ENCODE measurements at places on chromosomes 4 and X.

DNA sequence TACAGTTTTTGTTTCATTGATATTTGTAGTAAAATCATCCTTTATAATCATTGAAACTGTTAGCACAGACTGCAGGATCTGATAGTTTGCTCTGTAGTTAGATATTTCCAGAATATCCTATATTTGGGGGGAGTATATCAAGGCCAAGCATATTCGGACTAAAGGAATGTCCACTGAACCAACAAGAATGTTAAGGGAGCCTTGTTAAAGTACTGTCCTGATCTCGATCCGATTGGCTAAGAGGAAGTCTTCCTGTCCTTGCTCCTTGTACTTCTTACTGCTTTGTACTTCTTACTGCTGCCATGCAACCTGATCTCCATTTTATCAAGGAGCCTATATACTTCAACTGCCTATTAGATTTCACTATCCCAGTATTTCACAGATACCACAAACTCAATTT is 449.3 kb downstream of the RPA4 start:
- no peak for DNase-seq

- DNase-seq = no peak
Observed at GRCh38 chr4:85187106-85187505, 220.6 kb upstream of the WDFY3 start.

- no peak for DNase-seq
Observed at GRCh38 chrX:38311743-38312142, 15.6 kb downstream of the RPGR start.

GRCh38 chr4:75781305-75781704 is 56.9 kb downstream of the USO1 start:
- DNase-seq = no peak

GRCh38 chrX:134459683-134460004 is 321 bp upstream of the HPRT1 start:
- DNase-seq = no peak

DNA sequence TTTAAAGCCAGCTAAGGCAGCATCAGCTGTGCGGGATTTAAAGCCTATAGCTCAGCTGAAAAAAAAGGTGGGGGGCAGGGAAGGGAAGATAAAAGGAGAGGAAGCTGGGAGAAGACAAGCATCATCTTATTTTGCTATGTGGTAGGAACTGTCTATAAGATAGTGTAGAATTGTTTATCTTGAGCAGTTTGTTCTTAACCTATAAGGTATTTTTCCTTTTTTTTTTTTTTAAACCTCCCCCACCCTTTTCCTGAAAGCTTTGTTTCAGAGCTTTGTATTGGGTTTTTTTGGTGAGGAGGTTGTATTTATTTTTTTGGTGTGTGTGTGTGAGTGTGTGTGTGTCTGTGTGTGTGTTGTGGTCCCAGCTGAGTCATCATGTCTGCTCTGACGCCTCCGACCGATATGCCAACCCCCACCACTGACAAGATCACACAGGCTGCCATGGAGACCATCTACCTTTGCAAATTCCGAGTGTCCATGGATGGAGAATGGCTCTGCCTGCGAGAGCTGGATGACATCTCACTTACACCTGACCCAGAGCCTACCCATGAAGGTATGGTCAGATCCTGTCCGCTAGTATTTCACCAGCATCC is 531 bp downstream of the RUFY3 start:
- DNase-seq = no peak

DNA sequence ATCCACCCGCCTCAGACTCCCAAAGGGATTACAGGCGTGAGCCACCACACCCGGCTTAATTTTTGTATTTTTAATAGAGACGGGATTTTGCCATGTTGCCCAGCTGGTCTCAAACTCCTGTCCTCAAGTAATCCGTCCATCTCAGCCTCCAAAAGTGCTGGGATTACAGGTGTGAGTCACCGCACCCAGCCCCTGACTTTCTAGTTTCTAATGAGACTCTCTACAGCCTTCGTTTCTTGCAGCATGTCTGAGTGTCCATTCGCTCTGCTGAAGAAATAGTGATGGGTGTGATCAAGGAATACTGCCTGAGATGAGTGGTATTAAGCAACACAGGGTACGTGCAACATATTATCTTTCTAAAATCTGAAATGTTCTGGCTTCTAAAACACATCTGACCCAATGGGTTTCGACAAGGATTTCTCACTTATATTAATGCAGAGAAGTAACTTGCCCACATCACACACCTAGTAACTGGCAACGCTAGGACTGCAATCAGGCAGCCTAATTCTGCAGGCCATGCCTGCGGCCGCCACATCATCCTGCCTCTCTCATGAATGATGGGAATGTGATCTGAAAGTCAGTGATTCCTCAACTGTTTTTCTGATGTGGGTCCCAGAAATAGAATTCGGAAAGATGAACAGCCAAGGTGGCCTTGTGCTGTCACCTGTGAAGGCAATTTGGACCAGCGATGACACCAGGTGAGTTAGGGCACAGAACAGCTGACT is 74.3 kb downstream of the RBM47 start:
- no peak for DNase-seq

DNA sequence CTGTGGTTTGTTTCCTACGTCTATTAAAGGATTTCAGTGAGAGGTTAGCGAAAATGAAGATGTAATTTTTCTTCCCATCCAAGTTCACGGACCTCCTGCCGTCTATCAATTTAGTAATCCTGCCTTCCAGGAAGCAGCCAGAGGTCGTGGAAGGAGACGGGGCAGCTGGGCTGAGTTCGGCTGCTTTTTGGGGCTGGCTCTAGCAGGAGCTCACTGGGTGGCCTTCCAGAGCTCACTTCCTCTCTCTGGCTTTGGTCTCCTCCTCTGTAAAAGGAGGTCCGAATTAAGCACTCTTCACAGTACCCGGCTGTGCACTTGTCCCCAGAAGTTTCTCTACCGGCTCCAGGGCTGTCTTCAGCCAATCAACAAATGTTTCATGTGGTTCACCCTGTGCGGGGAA is 295.4 kb downstream of the BCOR start:
- no peak for DNase-seq

DNA sequence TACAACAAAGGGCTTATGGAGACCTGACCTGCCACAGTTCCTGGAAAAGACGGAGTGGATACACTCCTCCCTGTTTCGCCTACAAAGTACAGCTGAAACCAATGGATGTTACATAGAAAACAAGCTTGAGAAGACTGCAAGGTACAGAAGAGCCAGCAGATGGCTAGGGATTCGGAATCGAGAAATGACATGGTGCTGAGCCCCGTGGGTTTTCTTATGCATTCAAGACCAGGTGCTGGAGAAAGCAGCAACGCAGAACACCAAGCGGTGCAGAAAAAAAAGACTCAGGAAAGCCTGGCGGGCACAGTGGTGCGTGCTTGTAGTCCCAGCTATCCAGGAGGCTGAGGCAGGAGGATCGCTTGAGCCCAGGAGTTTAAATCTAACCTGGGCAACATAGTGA is 13.8 kb downstream of the TIMM17B start:
- no peak for DNase-seq

GRCh38 chr4:138852681-138853080 is 162.9 kb upstream of the NOCT start:
- DNase-seq = no peak

DNA sequence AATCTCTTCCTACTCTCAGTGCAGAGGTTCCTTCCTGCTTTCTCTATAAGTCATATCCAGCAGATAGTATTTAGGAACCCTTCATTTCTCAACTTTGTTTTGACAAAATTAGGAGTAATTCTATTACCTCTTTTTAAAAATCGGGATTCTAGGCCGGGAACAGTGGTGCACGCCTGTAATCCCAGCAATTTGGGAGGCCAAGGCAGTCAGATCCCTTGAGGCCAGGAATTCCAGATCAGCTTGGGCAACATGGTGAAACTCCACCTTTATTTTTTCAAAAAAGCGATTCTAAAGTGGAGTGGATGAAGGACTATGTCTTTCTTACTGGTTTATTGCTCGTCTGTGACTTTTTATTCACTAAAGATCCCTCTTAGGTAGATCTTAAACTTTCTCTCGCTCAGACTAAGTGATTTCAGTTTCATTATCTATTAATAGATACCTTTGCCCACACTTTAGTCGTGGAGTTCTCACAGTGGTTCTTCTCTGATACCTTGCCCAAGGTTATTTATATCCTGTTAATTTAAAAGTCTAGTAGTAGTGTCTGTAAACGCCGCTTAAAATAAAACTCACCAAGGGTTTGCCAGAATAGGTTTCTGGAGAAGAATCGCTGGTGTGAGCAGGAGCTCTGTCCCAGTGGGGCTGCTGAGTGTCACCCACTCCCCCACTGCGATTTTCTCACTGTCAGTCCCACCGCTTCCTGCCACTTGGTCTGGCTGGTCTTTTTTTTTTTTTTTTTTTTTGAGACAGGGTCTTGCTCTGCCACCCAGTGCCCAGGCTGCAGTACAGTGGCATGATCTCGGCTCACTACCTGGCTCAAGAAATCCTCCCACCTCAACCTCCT is 27.0 kb upstream of the TMEM131L start:
- DNase-seq = no peak

GRCh38 chr4:151198748-151199147 is 78.2 kb upstream of the PRSS48 start:
- no peak for DNase-seq

- peak; percentile 63 for DNase-seq
Observed at GRCh38 chrX:115324194-115324593, 34.7 kb downstream of the LUZP4 start.

- DNase-seq = no peak
Observed at GRCh38 chrX:103175944-103176753, 38.8 kb upstream of the BEX4 start.

DNA sequence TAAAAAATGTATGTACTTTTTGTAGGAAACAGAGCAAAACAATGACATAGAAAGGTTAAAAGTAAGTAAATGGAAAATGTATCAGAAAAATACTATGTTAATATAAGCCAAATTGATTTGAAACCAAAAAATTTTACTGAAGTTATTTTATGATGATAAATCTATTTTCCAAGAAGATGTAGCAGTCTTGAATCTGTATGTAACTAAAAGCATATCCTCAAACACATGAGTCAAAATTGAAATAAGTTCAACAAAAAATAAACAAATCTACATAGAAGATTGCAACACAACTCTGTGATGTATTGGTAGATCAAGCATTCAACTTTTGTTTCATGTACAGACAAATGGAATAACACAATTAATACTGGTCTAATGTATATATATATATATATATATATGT is 450.0 kb downstream of the SPRY1 start:
- DNase-seq = no peak

- DNase-seq = no peak
Observed at GRCh38 chr4:77220828-77221613, 64.0 kb downstream of the CCNG2 start.

GRCh38 chrX:72023071-72023470 is 108.6 kb downstream of the RTL5 start:
- no peak for DNase-seq

DNA sequence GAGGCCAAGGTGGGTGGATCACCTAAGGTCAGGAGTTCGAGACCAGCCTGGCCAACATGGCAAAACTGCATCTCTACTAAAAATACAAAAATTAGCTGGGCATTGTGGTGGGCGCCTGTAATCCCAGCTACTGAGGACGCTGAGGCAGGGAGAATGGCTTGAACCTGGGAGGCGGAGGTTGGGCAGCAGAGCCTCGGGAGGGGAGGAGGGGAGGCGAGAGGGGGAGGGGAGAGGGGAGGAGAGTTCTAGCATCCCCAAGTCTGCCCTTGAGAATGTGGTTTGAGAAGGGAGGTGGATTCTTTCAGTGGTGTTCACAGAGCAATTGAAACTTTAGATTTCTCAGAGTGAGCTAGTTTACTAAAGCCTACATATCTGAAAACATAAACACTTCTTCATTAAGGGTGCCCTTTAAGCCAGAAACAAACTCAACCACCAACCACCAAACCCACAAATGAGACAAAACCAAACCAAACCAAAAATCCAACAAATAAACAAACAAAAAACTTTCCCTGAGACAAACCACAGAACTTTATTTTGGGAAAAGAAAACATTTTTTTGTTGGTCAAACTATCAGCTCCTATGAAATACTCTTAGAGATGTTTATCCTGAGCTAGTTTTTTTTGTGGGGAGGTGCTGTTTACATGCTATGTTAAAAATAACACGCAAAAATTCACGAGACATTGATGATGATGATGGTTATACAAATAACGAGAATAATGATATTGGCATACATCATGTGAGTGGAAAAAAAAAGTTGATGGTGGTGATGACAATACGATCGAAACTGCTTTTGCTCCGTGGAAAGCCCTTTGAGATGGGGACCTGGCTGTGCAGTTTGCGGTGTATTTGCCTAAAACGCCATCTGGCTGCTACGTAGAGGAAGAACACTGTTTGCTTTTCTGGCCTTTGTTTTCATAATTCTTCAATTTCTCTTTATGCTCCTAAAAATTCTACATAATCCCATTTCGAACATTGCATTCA is 98.2 kb upstream of the PRKX start:
- no peak for DNase-seq

GRCh38 chr4:122604146-122604545 is 16.7 kb downstream of the IL21 start:
- DNase-seq = no peak

GRCh38 chr4:68359508-68359907 is 9.6 kb upstream of the YTHDC1 start:
- no peak for DNase-seq

DNA sequence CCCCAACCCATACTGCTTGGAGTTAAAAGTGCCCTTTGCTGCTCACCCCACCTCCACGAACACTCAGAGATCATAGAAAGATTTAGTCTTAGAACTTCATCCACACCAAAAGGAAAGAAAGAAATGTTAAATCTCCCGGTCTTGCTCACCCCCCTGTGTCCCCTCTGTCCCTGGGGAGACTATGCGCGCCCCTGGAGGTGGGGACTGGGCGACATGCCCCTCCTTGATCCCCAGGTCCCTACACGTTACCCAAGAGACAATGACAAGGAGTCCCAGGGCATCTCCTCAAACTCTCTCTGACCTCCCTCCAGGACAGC is 620 bp downstream of the ITM2A start:
- DNase-seq = no peak

DNA sequence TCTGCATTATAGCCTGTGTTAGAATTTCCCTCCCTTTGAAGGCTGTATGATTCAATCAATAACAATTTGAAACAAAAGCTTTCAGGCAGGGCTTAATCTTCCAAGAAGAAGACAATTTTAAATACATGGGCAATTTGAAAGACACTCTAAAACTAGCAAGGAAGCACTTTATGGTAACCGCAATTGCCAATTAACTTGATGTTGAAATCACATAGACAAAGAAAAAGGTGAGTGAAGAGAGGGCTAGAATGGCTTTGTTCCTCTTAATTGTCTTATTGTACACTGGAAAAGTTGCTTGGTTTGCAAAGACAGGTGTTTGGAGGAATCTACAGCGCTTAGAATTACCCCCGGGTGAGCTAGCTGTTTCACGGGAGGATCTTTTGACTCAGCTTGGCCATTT is 74.4 kb upstream of the PRKX start:
- DNase-seq = no peak

GRCh38 chrX:39427492-39427891 is 626.2 kb downstream of the MID1IP1 start:
- no peak for DNase-seq

DNA sequence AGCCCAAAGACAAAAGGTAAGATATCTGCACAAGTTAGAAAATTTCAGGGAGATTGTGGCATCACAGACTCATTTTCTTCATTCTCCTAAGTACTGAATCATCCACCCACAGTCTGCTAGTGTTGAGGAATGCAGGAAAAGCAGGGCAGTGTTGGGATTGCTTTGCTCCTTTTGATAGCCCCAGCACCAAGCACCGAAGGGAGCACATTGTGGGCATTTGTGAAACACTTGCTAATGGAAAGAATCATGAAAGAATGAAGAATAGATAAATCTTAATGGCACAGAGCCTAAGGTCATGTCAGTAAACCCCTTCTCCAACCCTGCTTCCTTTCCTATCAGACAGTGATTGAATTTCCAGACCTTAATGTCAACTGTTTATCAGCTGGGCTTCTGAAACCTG is 103.1 kb upstream of the GPRIN3 start:
- no peak for DNase-seq

GRCh38 chr4:7167706-7168105 is 24.6 kb upstream of the SORCS2 start:
- no peak for DNase-seq
